Metanephros (tissue), 2 donors: ENCODE measurements at places on chromosomes 2 and 18. TPM values are rescaled to one million over a fixed set of nuclear protein-coding genes. Genes with fewer than 3 reads are reported as not detected.

The TANK gene
- 53.4 TPM for total RNA-seq

The MC2R gene
- not detected for total RNA-seq

The MSTN gene
- 6.6 TPM for total RNA-seq

The UNC80 gene
- 3.1 TPM for total RNA-seq

The SEMA4C gene
- 41.6 TPM for total RNA-seq

The SULT6B1 gene
- not detected for total RNA-seq

The RAD51AP2 gene
- total RNA-seq, result 0.12 TPM

The CCDC68 gene
- total RNA-seq, result 9.3 TPM

The STPG4 gene
- total RNA-seq, result not detected

The CYRIA gene
- total RNA-seq, result 3.7 TPM

The MROH2A gene
- total RNA-seq, result 0.53 TPM

The BUB1 gene
- 20.3 TPM for total RNA-seq

The NEU2 gene
- not detected for total RNA-seq

The KCNE4 gene
- total RNA-seq, result 11.2 TPM

The TFCP2L1 gene
- total RNA-seq, result 68.4 TPM

The B3GNT7 gene
- total RNA-seq, result 4.7 TPM

The HOXD11 gene
- 40.2 TPM for total RNA-seq

The DNAJB2 gene
- total RNA-seq, result 56.4 TPM

The STARD6 gene
- total RNA-seq, result not detected

The TMEM247 gene
- not detected for total RNA-seq

The CCDC85A gene
- 4.2 TPM for total RNA-seq
